ENCODE measurements at places on chromosomes 2 and 18.

DNA sequence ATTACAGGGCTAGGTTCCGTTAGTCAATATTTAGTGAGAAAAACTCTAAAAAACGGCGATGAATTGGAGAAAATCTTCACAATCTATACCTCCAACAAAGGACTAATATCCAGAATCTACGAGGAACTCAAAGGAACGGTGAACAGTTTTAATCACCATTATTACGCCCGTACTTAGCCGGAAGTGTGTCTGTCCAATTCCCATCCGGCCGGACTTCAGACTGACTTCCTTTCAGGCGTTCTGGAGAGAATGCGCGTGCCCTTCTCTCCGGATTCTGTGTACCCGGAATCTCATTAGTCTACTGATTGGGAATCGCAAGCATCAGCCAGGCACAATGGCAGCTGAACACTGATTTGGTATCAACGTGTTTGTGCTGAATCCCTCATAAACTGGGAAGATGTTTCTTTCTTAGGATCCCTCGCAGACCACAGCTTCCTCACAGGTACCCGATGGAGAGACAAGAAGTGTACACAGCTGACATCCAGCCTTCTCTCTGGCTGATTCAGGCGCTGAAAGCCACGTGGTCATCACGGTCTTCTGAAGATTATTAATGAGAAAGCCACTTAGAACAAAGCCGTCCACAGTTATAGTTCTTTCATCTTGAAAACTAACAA is 239.9 kb downstream of the ZNF516 start:
- no peak for DNase-seq

DNA sequence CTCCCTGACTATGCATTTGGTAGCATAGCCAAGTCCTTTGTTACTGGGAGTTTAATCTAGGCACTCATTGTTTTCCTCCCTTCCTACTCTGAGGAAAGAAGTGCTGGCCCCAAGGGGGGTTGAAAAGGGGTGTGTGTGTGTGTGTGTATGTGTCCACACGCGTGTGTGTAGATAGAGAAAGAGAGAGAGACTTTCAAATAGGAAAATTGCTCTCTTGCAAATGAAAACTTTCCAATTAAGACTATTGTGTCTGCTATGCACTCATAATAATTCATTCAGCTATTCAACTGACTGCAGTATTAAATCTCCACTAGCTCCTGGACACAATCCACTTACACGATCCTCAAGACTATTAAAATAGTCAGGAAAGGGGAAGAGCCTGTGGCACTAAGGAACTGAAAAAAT is 92.9 kb upstream of the CSRNP3 start:
- DNase-seq: no peak

DNA sequence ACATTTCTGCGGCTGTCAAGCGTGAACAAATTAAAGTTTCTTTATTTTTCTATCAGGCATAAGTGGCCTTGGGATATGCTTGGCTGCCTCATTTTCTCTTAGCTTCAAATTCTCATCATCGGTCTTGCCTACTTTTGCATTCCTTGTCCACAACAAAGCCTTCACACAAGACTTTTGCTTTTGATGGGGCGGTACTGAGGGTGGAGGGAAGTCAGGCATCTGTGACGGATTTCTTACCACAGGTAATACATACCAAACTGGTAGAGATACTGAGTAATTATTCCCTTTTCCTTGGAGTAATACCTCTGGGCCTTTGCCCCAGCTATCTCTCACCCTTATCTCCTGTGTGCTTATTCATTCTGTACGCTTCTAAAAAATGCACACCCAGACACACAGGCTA is 468.3 kb upstream of the RGPD4 start:
- DNase-seq: no peak

DNA sequence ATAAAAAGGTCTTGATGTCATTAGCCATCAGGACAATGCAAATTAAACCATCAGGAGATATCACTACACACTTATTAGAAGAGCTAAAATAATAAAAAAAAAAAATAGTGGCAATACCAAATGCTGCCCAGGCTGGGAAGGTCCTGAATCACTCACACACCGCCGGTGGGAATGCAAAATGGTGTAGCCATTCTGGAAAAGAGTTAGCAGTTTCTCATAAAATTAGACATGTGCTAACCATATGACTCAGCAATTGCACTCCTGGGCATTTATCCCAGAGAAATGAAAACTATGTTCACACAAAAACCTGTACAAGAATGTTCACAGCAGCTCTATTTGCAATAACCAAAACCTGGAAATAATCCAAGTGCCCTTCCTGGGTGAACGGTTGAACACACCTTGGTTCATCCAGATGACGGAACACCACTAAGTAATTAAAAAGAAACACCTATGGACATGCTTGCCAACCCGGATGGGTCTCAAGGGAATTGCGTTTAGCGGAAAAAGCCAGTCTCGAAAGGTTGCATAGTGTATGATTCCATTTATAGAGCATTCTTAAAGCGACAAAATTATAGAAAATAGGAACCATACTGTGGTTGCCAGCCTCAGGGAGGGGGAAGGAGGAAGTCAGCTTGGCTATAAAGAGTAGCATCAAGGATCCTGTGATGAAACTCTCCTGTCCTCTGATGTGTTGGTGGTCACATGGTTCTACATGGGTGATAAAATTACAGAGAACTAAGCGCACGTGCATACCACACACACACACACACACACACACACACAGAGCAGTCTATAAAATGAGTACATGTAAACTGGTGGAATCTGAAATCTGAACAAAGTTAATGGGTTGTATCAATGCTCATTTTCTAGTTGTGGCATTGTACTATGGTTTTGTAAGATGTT is 4.6 kb downstream of the MBP start:
- DNase-seq: no peak

DNA sequence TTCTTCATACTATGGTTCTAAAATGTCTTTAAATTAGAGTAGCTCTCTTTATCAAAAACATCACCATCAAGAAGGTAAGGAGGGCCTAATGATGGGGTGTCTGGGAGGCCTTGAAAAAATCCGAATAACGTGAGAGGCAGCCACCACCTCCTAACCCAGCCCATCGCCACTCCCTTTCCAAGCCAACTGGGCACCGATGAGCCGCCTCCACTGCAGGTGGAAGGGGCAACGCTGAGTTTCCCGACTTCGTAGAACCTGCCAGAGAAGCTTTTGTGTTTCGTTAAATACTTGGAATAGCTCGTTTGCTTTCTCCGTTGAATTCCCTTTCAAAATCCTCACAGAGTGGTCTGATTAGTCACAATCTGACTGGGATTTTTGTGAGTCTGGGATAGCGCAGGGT is 22.0 kb upstream of the RPL31 start:
- DNase-seq: no peak

GRCh38 chr2:133986881-133987795 is 266.7 kb upstream of the MGAT5 start:
- DNase-seq: no peak

- no peak for DNase-seq
Measured at GRCh38 chr2:61758159-61758558, 95.7 kb downstream of the FAM161A start.

- DNase-seq: no peak
Measured at GRCh38 chr18:44723411-44723810, 42.7 kb downstream of the SETBP1 start.

- no peak for DNase-seq
Measured at GRCh38 chr2:44582363-44583008, 220.7 kb downstream of the CAMKMT start.

DNA sequence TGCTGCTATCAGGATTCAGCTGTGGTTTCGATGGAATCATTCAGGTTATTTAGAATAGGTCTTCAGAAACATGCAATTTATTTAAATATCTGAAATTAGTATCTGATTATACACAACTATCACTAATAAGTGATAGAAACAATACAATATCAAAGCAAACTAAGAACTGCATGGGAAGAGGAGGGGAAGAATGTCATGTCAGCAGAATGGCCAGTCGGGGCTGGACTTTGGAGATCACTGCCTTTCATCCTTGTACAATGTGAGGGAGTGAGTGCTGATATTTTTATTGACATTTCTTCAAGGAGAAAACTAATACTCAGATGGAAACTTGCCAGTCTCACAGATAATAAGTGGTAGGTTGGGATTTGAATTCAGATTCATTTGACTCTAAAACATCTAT is 224.0 kb upstream of the LINC00305 start:
- no peak for DNase-seq

- no peak for DNase-seq
Measured at GRCh38 chr2:5926871-5927512, 234.8 kb downstream of the SOX11 start.

DNA sequence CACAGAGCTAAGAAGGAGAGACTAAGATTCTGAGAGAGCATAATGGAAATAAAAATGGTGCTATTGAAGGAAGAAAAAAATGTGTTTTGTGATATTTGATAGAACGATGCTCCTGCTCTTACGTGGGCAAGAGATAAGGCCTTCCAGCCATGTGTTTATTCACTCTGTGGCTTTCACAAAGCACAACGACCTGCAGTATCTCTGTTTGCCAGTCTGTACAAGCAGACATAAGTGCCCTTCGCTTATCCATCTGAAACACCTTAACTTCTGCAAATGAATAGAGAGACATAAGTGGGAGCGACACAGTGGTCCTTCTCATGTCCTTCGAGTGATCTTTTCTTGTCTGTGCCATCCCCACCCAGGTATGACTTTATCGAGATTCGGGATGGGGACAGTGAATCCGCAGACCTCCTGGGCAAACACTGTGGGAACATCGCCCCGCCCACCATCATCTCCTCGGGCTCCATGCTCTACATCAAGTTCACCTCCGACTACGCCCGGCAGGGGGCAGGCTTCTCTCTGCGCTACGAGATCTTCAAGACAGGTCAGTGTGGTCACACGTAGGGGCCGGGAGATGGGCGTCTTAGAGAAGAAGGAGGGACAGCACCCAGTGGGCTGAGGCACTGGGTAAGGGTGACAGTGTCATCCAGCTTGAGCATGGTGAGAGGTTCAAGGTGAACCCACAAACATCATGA is 33.7 kb downstream of the NRP2 start:
- DNase-seq: no peak

DNA sequence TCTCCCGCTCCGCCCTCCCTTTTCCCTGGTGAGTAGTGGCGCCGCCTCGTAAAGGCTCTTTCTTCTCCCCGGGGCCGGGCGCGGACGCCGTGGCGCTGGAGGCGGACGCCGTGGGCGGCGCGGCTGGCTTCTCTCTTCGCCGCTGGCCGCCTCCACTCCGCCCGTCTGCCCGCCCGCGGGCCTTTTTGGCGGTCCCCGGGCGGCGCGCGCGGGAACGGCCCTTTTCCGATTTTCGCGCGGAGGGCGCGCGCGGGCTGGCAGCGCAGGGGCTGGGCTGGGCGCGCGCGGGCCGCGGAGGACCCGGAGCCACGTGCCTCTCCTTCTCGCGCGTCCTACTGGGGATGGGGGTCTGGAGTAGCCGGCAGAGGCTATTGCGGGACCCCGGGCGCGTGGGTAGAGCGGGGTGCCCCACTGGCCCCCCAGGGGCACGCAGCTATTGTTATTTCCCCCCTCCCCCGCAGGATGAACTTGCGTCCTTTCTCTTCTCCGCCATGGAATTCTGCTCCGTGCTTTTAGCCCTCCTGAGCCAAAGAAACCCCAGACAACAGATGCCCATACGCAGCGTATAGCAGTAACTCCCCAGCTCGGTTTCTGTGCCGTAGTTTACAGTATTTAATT is 472 bp downstream of the SLC20A1 start:
- DNase-seq: no peak

DNA sequence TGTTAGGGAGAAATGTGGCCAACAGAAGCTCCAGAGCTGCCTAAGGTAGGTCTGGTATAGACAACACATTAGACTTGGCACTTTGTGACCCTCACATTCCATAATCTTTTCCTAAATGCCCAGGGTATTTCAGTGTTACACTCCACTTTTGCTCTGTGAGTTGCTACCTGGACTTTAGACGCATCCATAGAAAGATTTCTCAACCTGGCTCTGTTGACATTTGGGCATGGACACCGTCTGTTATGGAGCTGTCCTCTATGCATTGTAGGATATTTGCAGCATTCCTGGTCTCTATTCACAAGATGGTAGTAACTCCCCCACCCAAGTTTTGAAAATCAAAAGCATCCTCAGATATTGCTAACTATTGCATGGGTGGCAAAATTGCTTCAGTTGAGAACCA is 136.5 kb upstream of the NETO1 start:
- no peak for DNase-seq

DNA sequence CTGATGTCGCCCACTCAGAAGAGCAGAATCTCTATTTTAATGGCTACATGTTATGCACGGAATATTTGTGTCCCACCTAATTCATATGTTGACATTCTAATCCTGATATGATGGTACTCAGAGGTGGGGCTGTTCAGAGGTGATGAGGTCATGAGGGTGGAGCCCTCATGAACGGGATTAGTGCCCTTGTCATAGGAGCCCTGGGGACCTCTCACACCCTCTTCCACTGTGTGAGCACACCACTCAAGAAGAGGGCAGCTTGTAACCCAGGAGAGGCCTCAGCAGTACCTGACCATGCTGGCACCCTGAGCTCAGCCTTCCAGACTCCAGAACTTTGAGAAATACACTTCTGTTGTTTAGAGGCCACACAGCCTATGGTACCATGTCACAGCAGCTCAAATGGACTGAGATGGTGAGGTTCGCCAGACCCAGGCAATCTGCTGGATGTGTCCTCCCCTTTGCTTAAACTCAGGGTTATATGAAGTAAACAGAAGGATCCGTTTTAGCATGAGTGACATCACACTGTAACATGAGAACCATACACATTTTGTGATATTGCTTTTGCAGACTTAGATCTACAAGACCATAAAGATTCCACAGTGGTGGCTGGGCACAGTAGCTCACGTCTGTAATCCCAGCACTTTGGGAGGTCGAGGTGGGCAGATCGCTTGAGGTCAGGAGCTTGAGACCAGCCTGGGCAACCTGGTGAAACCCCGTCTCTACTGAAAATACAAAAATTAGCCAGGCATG is 48.7 kb downstream of the ATOH8 start:
- no peak for DNase-seq

GRCh38 chr2:152186262-152186661 is 10.7 kb upstream of the STAM2 start:
- no peak for DNase-seq

DNA sequence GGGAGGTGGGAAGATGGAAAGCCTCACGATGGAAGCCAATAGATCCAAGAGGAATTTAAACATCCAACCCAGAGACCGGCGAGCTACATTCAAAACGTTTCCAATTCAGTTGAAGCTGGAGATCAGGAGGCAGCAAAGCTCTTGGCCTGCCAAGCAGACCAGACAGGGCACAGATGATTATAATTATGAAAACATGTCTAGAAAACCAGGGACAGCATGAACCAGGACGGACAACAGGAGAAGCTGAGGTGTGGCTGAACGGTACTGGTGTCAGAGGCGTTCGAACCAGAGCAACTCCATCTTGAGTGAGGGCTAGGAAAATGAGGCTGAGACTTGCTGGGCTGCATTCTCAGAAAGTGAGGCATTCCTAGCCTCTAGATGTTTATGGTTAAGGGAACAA is 102.2 kb upstream of the CCDC150 start:
- no peak for DNase-seq
